Activated T-cell treated with anti-CD3 and anti-CD28 coated beads for 48 hours (primary cell): ENCODE measurements at places on chromosomes 7 and 10.

GRCh38 chr10:42754155-42755027 is 28.2 kb upstream of the BMS1 start:
- DNase-seq, result peak; percentile 18

- DNase-seq, result no peak
These were observed 483.0 kb upstream of the PFKP start for GRCh38 chr10:2584385-2584784.

DNA sequence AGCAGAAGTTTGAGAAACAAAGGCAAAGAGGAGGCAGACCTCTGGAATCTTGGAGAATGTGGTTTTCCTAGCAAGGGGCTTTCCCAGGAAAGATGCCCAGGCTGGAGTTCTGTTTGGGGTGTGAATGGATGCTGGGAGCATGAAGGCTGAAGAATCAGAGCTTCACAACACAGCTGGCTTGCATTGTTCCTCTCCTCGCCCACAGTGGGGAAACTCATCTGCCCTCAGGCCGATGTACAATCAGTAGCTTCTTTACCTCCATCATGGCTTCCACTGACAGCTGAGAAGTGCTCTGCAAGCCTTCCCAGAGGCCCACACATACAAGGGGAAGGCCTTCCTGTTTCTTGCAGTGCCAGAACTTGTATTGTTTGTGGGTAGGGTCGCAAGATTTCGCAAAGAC is 90.8 kb upstream of the HECTD2 start:
- no peak for DNase-seq

- DNase-seq, result no peak
These were observed 73.9 kb upstream of the SMNDC1 start for GRCh38 chr10:110378533-110379108.

DNA sequence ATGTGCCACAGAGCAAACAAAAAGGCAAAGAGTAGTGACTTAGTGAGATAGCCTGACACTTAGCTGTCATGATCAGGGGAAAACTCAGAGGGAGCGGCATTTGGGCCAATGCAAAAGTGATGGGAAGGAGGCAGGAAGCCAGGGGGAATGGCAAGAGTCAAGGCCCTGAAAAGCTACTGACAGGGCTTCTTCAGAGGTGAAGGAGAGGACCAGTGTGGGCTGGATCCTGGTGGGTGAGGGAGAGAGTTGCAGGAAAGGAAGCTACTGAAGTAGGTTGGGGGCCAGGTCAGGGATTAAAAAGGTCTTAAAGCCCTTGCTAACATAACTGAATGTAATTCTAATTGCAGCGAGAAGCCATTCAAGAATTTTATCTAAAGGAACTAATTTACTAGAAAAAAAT is 117.0 kb downstream of the AASS start:
- DNase-seq, result no peak

- peak; percentile 36 for DNase-seq
These were observed 13.1 kb downstream of the IFT22 start for GRCh38 chr7:101308245-101309085.

- DNase-seq, result no peak
These were observed 502 bp downstream of the ZNF3 start for GRCh38 chr7:100080907-100081534.

DNA sequence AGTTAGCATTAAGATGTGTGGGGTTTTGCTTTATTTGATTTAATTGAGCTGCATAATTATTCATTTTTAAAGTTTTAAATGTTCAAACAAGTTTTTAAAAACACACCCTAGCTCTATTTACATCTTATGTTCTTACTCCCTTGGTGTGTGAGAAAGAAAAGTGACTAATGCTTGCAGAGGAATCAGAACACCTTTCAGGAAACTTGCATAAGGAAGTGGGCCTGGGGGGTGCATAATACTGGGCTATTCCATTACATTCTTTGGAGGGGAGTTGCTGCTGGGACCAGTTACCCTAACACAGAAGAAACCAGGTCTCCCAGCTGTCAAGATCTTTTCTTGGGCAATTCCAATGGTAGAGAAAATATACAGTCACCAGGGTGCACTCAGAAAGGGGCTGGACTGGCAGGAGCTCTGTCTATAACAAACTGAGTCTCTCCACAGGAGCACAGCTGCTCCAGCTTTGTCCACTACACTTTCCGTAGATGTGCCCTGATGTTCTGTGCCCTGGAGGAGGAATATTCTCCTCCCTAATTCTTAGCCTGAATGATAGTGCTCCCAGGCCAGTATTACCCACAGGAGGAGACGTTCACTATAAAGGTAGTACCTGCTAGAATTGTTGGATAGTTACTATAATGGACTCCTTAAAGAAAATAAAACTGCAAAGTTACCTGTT is 304.2 kb downstream of the CDC14C start:
- no peak for DNase-seq

GRCh38 chr7:16926283-16926682 is 44.5 kb upstream of the AGR3 start:
- DNase-seq, result no peak

GRCh38 chr7:2460188-2460587 is 16.0 kb downstream of the GRIFIN start:
- no peak for DNase-seq

- no peak for DNase-seq
These were observed 9.6 kb downstream of the CUL1 start for GRCh38 chr7:148708026-148708885.

DNA sequence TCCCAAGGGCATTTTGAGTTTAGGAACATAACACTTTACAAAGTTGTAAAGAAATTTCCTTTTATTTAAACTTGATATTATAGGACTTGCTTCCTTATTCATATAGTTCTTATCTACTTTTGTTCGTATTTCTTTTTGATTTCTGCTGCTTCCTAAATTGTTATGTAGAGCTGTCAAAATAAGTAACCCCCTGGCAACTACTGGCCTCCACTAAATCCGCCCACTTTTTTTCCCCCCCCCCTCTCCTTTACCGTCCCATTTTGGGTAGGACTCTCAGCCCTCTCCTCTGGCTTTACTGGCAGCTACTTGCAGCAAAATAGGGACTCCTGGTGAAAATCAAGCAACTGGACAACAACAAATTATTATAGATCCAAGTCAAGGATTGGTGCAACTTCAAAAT is 1.1 kb downstream of the SP4 start:
- DNase-seq, result no peak

DNA sequence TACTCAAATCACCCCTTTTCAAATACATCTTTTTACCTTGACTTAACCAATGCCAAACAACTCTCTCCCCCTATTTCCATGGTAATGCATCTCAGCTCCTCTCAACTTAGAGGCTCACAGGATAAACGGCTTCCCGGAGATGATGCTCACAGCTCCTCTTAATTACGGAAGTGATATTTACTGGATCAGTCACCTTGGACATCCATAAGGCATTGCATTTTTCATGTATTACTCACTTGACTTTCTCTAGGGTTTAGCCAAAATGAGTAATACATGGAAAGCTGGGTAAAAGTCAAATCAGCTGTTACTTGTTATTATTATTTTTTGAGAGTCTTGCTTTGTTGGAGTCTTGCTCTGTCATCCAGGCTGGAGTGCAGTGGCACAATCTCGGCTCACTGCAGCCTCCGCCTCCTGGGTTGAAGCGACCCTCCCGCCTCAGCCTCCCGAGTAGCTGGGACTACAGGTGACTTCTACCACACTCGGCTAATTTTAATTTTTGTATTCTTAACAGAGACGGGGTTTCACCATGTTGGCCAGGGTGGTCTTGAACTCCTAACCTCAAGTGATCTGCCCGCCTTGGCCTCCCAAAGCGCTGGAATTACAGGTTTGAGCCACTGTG is 73.3 kb upstream of the RHEB start:
- no peak for DNase-seq

DNA sequence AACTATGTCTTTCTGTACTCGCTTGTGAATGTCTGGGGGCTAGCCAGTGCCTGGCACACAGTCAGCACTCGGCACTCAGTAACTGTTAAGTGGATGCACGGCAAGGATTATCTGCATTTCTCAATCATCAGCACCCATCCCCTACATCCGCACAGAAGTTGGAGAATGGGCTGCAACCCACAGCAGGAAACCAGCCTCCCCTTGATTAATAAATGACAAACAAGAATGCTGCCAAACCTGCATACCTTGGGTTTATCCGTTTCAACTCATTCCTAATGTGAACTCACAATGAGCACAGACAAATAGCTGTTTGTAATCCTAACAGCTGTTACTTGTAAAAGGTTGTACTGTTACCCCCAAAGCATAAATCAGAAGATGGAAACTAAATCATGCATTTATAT is 28.9 kb downstream of the PPP1R3C start:
- DNase-seq, result no peak

- no peak for DNase-seq
These were observed 6.9 kb downstream of the THNSL1 start for GRCh38 chr10:25023278-25023677.

DNA sequence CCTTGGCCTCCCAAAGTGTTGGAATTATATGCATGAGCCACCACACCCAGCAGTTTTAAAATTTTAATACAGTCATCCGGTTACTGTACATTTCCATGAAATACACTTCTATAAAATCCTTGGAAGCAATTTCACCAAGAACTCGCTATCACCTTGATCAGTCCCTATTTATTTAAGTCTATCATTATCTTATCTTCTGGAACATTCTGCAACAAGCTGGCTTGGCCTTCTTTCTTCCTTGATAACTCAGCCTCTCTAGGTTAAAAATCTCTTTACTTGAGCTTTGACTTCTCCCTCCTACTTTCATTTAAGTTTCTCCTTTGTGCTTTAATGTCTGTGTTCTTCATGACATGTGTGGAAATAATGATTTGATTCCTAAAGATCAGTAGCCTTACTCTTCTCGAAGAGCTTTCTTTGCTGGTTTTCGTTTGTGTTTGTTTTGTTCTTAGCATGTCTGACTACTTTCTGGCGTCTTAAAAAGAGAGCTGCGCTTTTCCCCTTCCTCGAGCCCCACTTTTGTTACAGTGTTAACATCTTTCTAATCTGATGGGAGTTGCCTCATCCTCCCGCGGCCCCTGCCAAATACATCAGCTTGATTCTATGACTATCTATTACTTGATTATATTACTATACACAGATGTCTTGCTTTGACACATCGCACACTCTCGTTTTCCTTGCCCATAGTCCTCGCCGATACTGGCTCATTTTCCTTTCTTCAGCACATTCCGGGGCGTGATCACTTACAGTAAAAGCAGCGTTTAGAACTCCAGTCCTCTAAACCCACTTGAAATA is 11.1 kb upstream of the CALML5 start:
- DNase-seq, result no peak

- DNase-seq, result no peak
These were observed 154.4 kb downstream of the JAZF1 start for GRCh38 chr7:28026237-28026636.

- DNase-seq, result no peak
These were observed 53.4 kb upstream of the FHIP2A start for GRCh38 chr10:114767986-114768821.

GRCh38 chr10:5741276-5741675 is 56.6 kb downstream of the TASOR2 start:
- DNase-seq, result no peak

DNA sequence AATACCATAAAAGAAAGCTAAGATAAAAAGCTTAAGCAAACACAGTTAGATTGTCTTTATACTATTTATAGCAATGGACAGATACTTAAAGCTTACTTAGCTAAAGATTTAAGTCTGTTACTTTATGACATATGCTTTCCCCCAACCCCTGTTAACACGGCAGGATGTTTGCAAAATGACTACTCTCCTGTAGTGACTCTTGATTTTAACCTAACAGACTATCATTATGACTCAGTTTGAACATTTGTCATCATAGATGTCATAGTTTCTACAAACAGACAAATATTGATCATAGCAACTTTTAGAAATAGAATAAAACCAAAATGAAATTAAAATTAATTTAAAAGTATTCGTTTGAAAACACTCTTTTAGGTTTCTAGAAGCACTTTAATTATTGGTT is 7.8 kb upstream of the COMMD3 start:
- no peak for DNase-seq

- no peak for DNase-seq
These were observed 490.0 kb downstream of the SH2D4B start for GRCh38 chr10:81027706-81028105.

DNA sequence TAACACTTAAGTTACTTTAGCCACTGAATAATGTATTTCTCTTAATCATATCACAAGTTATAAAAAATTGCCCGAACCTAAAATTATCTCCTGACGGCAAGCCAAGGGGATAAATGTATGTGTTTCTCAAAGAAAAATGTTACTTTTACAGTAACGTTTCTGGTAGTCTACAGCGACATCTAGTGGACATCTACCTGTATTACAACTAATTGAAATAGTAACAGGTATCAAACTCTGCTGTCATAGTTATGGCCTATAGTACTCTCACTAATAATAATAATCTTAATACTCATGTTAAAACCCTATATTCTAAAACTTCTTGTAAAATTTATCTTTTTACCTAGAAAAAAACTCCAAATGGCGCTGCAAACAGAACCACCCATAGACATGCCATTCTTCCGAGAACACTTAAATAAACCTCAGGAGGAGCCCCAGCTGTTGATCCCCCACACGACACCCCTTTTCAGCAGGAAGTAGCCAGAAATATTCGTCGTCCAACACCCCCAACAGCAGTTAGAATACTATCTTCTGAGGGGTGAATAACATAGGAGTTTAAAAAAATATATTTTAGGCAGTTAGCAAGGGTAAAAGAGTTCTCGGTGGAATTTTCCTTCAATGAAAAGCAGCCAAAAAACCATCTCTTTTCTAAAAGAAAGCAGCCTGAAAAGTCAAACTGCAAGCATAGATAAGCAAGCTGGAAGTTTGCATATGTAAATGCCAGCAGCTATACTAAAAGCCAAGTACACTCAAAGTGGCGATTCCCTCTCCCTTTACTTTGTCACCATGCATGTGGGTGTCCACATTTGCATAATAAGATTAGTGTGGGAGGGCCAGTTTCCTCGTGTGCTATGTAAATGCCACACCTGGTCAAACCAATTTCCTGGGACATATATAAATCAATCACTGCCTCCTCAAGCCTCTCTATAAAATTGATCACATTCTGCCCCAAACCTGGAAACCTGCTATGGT is 40.5 kb upstream of the ZNF107 start:
- DNase-seq, result no peak

- no peak for DNase-seq
These were observed 57.3 kb downstream of the ARID5B start for GRCh38 chr10:61958805-61959204.

DNA sequence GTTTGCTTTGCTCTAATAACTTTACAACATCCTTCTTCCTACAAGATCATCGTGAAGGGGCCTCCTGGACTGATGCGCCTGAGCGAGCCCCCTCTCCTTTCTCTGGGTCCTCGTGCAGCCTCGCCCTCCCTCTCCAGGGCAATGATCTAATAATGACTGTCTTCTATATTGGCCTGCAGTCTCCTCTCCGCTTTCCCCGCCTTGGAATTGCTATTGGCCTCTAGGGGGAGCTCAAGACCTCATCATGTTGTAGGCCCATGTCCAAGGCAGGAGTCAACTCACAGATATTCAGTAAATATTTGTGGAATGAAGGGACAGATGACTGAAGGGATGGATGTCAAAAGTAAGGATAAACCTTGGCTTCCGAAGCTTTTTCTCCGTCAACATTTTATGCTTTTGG is 1180.3 kb downstream of the TYW1 start:
- DNase-seq, result no peak

GRCh38 chr7:80622541-80622940 is 15.9 kb upstream of the CD36 start:
- no peak for DNase-seq

- no peak for DNase-seq
These were observed 56.6 kb upstream of the IL6 start for GRCh38 chr7:22670422-22670815.

- peak; percentile 3 for DNase-seq
These were observed 57.6 kb downstream of the MMRN2 start for GRCh38 chr10:86899670-86900276.
